ENCODE measurements at places on chromosomes 11 and 22.

GRCh38 chr11:67437082-67437808, at the start of gene PTPRCAP:
Gene PTPRCAP (minus strand): TSS chr11:67437682. CDS start chr11:67437619, 63 bp downstream.
- DNase-seq, result no peak

GRCh38 chr11:78237293-78238046, 48.8 kb downstream of the USP35 start:
- DNase-seq, result no peak

DNA sequence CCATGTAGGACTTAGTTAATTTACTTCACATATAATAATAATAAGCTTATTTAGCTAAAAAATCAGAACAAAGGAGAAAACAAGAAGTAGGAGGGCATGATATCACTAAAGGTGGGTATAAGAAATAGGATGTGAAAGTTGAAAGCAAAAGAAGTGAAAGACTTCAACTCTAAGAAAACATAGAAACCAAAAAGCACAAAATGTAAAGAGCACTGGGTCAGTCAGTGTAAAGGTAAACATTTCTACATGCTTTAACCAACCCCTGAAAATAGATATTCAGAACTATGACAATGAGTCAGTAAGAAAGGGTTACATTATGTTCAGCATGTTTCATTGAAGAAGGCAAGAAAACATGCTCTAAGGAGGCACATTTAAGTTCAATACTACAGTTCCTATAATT, 298.8 kb downstream of the SWAP70 start:
- DNase-seq, result no peak

DNA sequence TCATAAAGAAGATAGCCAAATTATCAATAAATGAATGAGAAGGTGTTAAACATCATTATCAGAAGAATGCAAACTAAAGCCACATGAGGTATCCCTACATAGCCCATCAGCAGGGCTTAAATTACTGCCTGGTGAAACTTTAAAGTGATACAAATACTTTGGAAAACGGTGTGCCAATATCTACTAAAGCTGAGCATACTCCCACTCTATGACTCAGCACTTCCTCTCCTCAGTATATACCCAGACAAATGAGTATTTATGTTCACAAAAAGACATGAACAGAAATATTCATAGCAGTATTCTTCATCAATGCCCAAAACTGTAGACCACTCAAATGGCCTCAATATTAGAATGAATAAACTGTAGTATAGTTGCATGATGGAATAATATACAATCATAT, 284.6 kb upstream of the ZC3H12C start:
- DNase-seq, result no peak

- DNase-seq, result no peak
Measured at GRCh38 chr11:12696911-12697581, 22.8 kb downstream of the TEAD1 start.

- DNase-seq, result no peak
Measured at GRCh38 chr11:95095858-95096587, 6.4 kb downstream of the ENDOD1 start.

- DNase-seq, result no peak
Measured at GRCh38 chr22:22235558-22235957, 9.0 kb upstream of the VPREB1 start.

DNA sequence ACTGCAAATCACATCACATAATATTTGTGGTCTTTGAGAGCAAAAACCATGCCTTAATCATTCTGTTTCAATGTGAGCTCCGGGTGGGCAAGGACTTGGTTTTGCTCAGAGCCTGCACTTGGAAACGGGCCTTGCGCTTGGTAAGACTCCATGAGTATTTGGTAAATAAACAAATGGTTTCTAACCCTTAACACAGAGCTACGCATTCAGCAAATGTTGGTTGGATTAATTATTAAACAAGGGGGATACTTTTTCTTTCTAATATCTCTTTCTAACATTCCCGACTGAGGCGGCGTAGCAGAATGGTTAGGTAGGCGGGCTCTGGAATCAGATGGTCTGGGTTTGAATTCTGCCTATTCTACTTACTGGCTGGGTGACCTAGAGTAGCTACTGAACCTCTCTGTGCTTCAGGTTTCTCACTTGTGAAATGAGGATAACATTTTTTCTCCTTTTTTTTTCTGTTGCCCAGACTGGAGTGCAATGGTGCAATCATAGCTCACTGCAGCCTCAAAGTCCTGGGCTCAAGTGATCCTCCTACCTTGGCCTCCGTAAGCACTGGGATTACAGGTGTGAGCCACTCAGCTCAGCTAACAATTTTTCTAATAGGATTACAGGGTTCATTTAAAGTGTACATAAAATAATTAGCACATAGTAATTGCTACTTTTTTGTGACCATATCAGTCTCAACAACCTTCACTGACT, 3.4 kb upstream of the FAM83F start:
- DNase-seq, result no peak

DNA sequence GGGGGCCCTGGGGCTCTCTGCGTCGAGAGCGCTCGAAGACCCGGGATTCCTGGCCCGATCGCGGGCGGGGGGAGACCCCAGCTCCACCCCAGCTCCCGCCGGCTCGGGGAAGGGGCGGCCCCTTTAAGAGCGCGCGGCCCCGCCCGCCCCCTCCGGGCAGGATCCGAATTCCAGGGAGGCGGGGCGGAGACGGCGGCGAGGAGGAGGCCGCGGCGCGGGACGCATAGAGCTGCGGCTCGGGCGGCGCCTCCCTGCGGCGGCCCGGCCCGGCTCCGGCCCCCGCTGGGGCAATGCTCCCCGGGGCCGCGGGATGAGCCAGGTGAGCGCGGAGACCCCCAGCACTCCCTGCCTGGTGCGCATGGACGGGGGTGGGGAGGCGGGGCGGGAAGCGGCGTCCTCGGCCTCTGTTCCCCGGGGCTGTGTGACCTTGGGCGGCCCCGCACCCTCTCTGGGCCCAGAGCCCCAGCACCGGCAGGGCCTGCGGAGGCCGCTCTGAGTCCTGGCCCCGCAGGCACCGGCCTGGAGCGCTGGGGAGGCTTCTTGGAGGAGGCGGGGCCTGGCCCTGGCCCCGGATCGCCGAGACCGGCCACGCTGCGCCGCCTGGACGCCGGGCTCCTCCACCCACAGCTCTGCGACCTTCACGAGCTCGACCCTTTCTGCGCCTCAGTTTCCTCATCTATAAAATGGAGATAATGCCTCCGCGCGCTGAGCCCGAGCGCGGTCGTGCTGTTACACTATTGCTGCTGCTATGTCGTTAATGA, 565 bp downstream of the GAS2L1 start:
- DNase-seq, result no peak

- DNase-seq, result no peak
Measured at GRCh38 chr22:42327462-42328129, 57.1 kb upstream of the TCF20 start.

DNA sequence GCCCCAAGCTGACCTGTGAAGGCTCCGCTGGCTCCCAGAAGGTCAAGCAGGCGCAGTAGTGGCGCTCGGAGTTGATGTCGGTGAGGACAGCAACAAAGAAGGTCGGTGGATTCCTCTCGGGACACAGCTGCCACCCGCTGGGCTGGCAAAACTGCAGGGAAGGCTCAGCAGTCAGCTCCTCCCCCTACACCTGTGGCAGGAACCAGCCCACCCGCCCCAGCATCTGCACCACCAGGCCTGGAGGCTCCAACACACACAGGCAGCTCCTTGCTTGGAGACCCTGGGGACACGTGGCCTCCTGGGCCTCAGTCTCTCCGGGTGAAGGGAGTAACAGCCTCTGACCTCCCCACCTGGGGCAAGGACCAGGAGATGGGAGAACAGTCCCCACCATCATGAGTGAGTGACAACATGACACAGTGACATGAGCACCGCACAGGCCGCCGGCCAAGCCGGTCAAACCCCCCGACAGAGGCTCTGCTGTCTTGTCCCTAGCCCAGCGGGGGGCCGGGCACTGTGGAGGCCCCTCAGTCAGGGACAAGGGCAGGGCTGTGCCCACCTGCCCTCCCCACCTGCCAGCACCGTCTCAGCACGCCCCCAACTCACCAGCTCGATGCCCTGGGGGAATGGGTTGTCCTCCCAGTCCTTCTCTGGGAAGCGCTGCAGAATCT, 6.9 kb downstream of the SBF1 start:
- no peak for DNase-seq

- DNase-seq, result no peak
Measured at GRCh38 chr11:110177086-110177456, 83.9 kb downstream of the ZC3H12C start.

DNA sequence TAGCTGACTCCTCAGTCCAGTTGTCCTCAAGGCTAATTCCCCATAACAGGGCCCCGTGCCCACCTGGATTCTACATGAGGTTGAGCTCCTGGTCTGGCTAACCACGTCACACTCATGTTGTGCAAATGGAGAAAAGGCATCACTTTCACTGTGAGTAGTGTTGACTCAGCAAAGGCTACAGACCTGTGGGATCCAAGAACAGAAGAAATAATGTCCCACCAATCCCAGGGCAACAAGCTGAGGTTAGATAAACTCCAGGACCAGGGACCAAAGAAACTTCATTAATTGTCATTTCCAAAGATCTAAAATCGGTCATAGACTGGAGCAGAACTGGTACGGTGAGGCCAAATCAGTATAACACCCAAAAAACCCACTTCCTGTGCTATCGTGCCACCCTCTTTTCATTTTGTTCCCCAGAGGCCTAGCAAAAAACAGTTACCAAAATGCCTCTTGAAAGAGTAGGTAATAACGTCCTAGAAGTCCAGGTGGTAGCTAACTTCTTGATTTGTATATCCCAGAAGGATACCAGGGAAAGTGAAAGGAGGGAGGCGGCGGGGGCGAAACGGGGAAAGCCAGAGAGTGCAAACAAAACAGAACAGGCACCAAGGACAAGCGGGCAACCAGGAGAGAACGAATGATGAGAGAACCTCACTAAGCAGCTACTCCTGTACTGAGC, 1.4 kb downstream of the PCSK7 start:
- no peak for DNase-seq

- DNase-seq, result no peak
Measured at GRCh38 chr11:125258291-125259032, 93.9 kb downstream of the PKNOX2 start.

DNA sequence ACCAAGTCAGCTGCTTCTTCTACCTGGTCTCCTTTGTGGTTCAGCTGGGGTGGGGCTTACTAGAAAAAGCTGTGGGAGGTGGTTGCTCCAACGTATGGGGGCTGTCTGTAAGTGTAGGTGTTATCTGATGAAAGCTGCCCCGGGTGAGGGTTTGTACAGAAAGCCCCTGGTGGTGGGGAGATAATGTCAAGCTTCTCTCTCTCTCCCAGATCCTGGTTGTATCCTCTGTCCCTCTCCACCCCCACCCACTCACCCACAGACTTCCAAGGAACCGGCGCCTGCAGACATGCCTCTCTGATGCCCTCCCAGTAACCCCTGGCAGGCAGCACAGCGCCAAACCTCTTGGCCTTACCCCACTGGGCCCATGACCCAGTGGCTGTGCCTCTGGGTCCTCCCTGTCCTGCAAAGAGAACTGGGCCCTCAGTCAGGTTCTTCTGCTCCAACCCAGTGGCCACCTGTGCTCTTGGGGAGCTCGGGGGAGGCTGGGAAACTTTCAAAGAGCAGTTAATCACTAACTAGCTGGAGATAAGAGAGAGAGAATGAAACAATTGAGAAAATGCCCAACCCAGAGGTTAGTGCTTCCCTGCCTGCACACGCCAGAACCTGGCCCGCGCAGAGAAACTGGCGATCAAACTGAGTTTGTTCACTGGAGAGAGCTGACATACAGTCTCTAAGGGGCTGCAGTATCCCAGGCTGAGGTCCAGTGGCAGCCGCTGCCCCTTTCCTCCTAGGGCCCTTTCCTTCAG, 20.4 kb upstream of the EHF start:
- DNase-seq, result no peak

DNA sequence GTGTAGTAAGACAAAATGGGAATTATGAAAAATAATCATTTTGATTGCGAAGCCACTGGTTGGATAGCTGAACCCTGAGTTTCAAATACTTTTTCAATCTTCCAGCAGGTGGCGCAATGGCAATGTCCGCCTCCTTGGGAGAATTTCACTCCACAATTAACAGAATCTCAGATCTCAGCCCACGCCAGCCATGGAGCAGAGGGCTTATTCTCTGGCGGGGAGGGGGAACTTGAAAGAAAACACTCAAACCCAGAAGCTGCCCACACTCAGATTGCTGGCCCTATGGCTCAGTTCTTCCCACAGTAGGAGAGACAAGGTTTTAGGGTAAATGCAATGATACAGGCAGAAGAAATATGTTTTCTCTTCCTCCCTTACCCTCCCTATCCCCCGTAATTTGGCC, 38.7 kb upstream of the RCN1 start:
- DNase-seq, result peak; percentile 20

- DNase-seq, result no peak
Measured at GRCh38 chr11:12456651-12457579, 79.5 kb downstream of the PARVA start.

- no peak for DNase-seq
Measured at GRCh38 chr11:114050258-114050927, 9.1 kb upstream of the ZBTB16 start.

- no peak for DNase-seq
Measured at GRCh38 chr11:46364056-46364455, 16.8 kb downstream of the DGKZ start.

DNA sequence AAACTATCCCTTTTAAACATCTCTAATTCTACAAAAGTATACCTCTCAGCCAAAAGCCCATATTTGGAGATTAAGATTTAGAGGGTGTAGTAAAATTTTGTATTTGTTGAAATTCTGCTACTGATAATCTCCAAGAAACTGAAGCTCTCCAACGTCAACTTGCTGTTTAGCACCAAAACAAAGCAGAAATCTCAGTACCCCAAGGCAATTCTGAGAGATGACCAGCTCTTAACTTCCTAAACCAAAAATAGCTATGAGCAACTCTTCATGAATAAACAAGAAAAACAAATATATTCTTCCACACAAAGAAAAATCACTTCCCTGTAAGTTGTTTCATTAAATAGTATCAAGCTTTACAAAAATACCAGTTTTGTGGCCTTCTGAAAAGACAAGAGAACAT, 13.3 kb downstream of the RRAS2 start:
- no peak for DNase-seq

- DNase-seq, result no peak
Measured at GRCh38 chr11:19218216-19218615, 16.4 kb upstream of the CSRP3 start.

DNA sequence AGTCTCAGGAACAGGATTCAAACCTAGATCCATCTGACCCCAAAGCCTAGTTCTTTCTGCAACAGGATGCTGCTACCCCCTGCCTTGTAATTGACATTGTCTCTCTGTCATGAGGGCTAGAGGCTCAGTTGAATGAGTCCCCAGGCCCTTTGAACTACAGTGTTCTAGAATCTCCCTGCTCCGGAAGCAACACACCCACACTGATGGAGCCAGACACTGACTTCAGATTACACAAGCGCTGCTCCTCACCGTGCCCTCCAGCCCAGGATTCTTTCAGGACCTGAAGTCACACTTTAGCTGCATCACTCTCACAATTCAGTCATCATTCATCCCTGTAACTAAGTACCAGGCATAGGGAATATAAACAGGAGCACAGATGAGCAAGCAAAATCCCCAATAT, 69.6 kb downstream of the RAB30 start:
- no peak for DNase-seq
